ENCODE measurements at places on chromosomes 5 and 9.
A peak's percentile ranks its signal among the peaks of the same experiment; 100 is the strongest.

- no peak for DNase-seq
Observed at GRCh38 chr5:120298981-120299380, 165.1 kb upstream of the PRR16 start.

DNA sequence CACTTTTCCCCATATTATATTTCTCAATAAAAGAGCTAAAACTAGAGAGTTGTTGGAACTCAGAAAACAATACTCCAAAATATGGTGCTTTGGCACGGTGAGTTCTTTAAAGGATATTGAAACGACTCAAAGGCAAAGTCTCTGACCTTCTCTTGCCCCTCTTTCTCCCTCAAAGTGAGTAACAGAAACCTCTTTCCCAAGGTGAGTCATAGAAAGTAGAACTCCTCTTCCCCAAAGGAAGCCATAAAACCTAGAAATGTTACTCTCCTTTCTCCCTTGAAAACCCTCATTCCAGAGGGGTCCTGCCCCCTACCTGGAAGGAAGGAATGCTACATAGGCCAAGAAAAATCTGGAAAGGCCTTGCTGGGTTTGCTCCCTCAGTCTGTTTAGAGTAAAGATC, 47.5 kb downstream of the RAPGEF6 start:
- no peak for DNase-seq

DNA sequence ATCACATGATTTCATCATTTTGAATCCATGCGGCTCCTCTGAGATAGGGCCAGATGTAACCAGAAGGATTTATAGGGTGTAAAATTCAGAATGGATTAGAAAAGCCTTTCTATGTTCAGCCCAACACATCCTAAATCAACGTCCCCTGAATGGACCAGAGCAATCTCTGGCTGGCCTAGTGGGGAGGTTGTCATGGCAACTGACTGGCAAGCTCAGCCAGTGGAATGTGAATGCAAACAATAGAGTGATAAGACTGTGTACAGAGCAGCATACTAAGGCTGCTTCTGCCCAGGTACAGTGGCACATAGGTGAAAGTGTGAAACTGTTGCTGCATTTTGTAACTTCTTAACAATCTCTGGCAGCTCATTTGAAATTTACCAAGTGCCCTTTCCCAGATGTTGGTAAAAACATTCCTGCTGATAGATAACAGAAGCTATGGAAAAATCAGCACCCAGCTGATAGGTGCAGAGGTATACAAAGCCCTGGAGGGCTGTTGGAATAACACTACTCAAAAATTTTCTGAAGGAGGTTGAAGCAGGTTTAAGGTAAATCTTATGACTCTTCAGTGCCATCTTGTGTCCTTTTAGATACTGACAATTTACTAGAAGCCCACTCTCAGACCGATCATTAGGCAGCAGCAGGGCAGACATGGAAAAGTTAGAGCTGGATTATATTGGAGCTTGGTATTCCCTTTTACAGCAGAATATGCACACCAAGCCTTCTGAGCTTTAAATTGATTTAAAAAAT, 267.2 kb downstream of the RAB3C start:
- peak; percentile 6 for DNase-seq

- DNase-seq = no peak
Observed at GRCh38 chr5:14880688-14881087, 9.1 kb upstream of the ANKH start.

- no peak for DNase-seq
Observed at GRCh38 chr5:43570450-43571158, 13.7 kb upstream of the PAIP1 start.

- DNase-seq = peak; percentile 19
Observed at GRCh38 chr5:131810510-131811249, 13.9 kb upstream of the FNIP1 start.

DNA sequence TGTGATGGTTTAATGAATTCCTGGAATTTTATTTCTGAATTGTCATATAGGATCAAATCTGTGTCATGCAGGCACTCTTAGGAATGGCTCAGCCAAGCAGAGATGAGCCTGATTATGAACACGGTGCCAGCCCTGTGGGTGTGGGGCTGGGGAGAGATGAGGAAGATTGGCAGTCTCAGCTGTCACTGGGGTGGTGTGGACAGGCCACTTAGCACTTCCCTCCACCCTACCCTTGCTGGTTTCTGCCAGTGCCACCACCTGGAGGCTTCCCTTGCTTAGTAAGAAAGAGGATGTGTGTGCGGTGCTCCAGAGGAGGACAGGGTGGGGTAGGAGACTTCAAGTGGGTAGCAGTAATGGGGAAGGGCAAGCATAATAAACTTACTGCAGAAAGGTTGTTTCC, 226.6 kb downstream of the CD180 start:
- no peak for DNase-seq

GRCh38 chr5:169635936-169636335, 1.1 kb upstream of the DOCK2 start:
- no peak for DNase-seq

GRCh38 chr5:65555287-65555686, 7.7 kb downstream of the CENPK start:
- DNase-seq = no peak

GRCh38 chr5:36939969-36940858, 63.6 kb downstream of the NIPBL start:
- no peak for DNase-seq

- DNase-seq = no peak
Observed at GRCh38 chr9:122051351-122052321, 41.5 kb downstream of the TTLL11 start.

DNA sequence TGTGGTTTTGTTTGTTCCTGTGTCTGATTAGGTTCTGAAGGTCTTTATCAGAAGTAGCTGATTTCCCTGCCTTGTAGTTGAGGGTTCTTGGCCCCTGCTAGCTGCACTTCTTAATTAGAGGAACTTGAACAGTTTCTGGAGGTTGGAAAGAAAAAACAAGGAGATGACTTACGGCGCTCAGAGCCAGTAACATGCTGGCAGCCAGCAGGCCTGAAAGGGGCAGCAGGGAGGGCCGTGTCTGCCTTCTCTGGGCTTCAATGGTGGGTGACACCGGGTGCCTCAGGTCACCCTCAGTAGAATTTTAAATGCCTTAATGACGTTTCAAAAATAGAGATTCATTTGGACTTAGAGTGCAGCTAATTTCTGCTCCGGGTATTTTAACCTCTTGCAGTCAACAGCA, 15.8 kb downstream of the UBE2QL1 start:
- no peak for DNase-seq

DNA sequence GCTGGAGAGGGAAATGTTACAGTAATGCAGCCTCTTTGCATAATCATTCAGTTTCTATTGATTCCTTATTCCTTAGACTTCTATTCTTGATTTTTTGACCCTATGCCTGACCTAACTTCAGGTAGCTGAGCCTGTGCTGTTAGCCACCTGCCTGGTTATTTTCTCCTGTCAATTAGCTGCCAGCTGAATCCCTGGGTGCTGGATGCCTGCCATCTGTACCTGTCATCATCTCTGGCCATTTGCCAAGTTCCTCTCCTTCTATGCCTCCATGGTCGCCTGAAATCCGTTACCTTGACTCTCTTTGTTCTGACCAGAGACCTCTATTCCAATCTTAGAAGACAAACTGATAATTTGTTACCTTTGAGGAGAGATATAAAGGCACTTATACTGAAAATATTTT, 178.3 kb downstream of the CAVIN4 start:
- DNase-seq = no peak

- DNase-seq = no peak
Observed at GRCh38 chr9:97753975-97754374, 56.8 kb upstream of the XPA start.

DNA sequence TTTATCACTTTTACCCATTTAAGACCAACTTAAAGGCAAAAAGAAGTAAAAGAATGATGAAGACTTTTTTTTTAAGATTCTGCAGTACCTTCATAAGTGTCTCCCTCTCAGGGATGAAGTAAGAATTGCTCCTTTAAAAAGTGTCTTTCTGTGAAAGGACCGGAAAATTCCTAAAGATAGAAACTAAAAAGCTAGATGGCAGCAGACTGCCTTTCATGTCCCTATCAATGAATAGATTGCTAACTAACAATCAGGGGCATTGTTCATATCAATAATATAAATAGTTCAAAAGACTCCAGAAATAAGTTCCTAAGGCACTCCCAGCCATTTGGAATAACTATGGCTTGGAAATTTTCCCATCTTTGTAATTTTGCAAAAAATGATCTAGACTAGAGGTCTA, 558.0 kb downstream of the PDE4D start:
- no peak for DNase-seq

DNA sequence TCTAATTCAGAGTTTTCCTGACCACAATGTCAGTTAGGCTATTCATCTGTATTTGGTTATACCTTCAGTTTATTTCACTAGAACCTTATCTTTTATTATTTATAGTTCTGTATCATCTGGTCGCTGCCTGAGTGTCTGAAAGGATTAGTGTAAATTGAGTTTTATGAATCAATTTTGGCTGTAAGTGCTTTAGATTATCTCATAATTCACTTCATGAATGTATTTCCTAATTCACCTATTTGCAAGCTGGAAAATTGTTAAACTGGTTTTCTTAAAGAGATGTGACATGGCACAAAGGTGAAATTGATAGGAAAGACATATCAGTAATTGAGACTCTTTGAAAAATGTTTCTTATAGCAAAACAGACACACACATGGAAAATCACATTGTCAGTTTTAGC, 242.4 kb upstream of the ACO1 start:
- DNase-seq = no peak

All from GM12891 (cell line).